ENCODE measurements at places on chromosomes 1 and 21.

DNA sequence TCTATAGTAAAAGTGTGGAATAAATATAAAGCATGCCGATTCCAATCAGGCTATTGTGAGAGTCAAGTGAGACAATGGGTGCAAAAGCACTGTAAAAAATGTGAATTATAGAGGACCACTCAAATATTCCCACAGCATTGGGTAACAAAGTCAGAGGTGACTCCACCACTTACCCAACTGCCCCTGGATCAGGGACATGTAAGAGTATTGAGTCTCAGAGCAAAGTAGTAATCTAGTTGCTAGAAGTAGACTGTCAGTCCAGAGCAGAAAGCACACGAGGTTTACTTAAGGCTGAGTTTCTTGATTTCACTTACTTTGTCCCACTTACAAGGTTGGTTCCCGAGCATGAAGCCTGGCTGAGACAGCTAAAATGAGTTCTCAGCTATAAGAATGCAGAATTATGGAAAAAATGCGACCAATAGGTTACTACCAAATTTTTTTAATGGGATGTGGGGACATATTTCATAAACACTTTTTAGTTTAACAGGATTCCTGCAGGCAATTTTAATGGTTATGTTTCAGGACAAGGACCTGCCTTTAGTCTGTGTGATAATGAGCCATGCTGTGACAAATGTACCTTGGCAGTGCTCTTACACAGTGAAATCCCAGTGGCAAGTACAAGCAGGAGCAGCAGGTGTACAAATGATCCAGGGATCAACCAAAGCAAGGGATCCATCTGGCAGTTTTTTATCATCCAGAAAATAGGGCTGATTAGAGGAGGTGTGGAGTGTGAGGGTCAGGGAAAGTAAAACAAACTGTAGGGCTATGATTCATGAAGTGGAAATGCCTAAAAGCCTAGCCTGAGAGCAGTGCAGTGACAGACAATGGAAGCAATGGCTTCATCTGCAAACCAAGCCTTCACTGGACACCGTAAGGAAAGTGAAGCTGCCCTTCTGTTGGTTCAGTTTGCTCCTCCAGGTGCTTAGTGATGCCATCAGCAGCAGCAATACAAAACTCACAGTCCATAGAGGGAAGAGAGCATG lies 156.2 kb upstream of the SPAG17 start:
- DNase-seq = no peak

- no peak for DNase-seq
Measured at GRCh38 chr21:35170244-35170643, 121.1 kb upstream of the RUNX1 start.

- no peak for DNase-seq
Measured at GRCh38 chr1:11868331-11868980, 9.7 kb upstream of the NPPB start.

- DNase-seq = no peak
Measured at GRCh38 chr1:40257313-40257687, 736 bp upstream of the ZMPSTE24 start.

DNA sequence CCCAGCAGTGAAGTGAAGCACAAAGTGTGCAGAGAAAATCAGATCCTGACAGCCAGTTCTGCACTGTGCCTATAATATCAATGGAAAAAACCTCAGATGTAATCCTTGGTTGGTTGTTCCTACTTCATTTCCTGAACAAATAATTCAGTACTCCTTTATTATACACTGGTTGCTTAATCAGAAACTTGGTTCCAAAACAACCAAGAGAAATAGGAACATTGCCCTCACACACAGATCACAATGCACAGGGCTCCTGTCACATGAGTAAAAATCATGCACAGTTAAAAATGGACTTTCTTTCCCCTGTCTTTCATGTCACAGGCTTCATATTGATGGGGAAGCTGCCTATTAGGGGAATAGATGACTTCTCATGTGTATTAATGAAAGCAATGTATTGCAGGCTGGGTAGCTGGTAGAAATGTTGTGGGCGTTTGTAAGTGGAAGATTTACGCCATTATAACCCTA lies 9.7 kb downstream of the DNASE2B start:
- no peak for DNase-seq

DNA sequence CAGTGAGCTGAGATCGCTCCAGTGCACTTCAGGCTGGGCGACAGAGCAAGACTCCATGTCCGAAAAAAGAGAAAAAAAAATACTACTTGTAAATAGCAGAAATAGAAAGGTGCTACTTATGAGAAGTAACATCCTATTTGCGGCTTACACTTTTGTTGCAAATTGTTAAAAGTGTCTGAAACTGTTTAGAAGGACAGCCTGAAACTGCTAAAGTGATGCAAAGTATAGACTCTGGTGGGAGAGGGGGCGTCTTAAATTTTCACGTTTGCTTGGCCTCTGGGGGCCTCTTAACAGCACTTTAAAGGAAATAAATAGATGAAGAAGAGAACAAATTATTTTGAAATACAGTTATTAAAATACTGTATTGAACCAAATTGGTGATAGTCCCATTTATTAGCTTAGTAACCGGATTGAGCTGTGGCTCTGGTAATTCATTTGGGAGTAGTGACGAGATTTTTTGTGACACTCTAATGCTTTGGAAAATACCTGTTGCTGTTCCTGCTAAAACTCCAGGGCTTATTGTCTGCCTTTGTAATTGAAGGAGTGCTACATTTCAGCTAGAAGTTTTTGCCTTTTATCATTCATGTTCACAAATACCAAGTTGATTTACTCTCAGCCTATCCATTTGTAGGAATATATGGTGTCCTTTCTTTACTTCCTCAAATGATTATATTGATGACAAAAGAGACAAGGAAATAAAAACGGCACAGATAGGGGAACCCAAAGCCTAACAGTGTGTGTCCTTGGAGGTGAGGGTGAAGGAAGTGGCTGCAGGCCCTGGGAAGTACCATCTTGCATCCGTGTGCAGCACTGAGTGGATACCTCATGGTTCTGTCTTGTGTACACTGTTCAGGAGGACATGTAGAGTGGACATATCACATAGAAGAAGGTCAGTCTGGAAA lies 6.2 kb downstream of the PKNOX1 start:
- DNase-seq = no peak

DNA sequence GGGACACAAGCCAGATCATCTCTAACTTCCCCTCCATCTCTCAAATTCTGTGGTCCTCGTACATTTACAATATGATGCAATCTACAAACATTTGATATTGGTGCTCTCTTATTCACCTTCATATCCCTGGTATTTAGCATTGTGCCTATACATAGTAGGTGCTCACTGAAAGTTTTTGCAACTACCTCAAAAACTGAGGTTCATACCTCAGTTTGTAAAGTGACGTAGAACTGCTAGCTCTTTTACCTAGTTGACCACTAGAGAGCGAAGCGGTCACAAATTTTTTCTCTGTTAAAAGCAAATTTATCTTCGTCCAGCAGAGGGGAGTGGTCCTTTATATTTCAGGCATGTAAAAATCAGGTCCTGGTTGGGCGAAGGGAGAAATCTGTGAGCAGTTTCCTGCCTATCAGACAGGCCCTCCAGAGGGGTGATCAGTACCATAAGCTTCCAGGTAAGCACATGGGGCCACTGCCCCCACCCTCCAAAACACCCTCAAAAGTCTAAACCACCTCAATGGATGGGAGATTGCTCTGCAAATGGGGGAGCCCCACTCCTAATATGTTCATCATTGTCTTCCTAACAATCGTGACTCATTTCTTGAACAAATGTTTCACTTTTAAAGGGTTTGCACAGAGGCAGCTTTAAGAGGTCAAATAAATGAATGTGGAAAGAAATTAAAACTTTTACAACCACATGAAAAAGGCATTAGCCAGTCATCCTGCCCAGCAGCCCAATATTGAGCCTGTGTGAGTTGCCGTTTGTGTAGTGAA lies 10.6 kb upstream of the HLCS start:
- DNase-seq = no peak

- no peak for DNase-seq
Measured at GRCh38 chr1:206992790-206993189, 22.5 kb upstream of the FCAMR start.

- DNase-seq = no peak
Measured at GRCh38 chr1:155859881-155860871, 809 bp downstream of the SYT11 start.

- DNase-seq = no peak
Measured at GRCh38 chr21:43355925-43356289, 71.0 kb downstream of the SIK1 start.

GRCh38 chr1:156959414-156959813 lies 39.0 kb downstream of the LRRC71 start:
- peak; percentile 100 for DNase-seq

- DNase-seq = no peak
Measured at GRCh38 chr1:235766794-235767285, 99.9 kb downstream of the LYST start.

DNA sequence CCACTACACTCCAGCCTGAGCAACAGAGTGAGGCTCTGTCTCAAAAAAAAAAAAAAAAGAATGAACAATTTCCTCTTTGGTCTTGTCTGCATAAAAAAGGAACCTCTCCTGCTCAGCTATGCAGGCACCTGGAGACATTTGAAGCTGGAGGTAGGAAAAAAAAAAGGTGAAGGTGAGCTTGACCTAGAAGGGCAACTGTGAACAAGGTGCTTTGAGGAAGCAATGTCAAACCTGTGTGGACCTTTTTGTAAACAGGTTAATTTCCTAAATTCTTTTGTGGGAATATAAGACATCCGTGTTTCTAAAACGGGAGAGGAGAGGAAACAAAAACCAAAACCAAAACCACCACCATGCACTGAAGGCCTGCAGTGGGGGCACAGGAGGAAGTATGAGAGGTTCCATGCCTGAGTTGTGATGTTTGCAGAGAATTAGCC lies 77.5 kb downstream of the SLC45A1 start:
- no peak for DNase-seq

GRCh38 chr21:34815831-34816705 lies 147.3 kb downstream of the CLIC6 start:
- DNase-seq = no peak

DNA sequence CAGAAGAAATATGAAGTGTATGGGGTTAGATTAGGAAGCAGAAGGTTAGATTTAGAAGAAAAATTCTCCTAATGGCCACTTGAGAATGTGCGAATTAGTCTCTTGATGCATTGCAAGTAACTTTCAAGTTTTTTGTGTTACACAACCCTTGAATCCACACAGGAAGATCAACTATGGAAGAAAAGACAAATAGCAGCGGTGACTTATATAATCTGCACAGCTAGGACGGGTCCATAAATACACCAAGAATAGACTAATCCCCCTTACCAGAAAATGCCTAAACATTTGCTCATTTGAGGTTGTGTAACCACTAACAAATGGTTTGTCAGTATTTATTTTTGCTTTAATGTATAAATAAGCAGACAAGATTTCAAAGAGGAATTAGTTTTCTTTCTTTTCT lies 182.6 kb downstream of the TGFB2 start:
- no peak for DNase-seq

DNA sequence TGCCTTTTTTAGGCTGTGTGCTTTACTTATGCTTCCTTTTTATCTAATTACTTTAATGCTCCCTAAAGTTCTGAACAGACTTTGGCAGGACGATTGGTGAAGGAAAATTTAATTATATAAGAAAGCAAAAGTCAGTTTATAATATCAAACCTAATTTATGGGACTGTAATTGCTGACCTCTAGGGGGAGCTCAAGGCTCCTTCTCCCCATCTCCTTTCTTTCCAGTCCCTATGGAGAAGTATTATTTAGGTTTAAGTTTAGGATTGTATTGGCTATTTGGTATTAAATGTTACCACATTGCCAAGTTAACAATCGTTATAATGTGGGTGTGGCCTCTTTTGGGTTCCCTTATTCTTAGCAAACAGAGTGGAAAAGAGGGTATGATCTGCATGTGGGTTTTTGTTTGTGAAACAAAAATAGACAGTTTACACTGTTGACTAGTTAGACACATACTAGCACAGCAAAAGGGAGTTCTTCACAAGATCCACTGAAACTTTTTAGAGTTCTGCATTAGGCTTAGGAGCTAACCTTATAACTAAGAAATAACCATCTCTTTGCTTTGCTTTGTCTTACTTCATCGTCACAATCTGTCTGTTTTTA lies 48.2 kb upstream of the TNFSF4 start:
- no peak for DNase-seq

DNA sequence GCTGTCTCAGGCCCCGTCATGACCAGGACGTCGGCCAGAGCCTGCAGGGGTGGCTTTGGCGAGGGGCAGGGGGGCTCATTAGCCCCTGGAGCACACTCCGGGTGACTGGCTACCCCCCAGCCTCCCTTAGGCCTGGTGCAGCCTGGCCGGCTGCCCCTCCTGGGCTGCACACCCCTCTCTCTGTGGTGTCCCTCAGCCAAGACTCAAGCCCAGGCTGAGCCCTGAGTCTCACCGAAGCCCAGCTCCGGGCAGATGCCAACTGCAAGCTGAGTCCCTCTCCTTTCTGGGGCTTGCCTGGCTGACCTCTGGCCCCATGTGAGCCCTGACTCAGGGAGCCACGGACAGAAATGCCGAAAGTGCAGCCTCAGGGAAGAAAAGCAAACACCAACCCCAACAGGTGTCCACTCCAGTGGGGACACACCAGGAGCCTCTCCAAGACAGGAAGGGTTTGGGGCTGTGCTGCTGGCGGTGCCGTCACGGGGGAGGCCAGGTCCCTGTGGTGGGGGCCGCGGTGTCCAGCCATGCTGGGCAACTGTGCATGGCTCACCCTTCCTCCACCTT lies 5.3 kb upstream of the IBA57 start:
- DNase-seq = no peak

Measured in NCI-H187 treated with DMSO at 0.1 percent for 48 hours (cell line).